Breast epithelium (tissue), 4 donors: ENCODE measurements at places on chromosomes 1 and 21.

DNA sequence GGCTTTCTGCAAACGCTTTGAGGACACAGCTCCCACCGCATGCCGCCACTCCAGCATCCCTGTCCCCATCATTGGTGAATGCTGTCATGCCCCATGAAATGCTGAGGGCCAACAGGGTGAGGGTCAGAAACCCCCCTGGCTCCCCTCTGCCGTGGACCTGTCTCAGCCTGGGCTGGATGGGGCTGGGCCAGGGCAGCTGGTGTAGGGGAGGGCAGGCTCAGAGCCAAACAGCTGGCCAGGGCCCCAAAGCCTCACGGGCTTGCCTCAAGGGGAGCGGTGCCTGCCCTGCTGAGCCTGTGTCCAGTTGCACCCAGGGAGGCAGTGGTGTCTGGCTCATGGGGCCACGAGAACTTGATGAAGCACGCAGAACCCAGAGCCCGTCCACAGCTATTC, 49.7 kb downstream of the S100B start:
- no peak for DNase-seq

- DNase-seq, result no peak
These were observed 88.1 kb upstream of the ATP1A1 start for GRCh38 chr1:116284819-116285390.

- no peak for DNase-seq
These were observed 78.8 kb upstream of the RBM34 start for GRCh38 chr1:235239851-235240250.

DNA sequence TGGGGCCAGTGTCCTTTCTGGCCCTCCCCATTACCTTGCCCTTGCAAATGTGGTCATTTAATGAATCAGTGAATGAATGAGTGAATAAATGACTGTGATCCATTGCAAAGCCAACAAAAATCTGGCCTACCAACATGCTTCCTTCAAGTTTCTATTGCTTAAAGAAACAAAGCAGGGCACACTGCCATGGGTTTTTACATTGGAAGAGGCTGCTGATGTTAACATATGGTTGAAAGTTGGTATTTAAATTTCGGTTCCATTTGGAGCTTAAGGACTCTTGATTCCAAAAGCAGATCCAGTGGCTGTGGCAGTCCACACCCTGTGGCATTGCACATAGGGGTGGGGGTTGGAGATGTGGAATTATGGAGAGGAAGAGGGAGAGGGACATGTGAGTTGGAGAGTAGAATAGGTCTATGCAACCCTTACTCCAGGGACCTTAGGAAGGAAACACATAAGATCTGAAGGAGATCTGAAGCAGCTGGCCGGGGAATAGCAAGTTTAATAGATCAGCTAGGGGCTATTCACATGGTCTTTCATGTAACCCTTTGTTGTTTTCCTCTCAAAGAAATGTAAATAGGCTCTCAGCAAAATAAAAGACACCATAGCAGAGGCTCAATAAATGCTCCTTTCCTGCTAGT, 7.2 kb downstream of the ABCA4 start:
- DNase-seq, result no peak

DNA sequence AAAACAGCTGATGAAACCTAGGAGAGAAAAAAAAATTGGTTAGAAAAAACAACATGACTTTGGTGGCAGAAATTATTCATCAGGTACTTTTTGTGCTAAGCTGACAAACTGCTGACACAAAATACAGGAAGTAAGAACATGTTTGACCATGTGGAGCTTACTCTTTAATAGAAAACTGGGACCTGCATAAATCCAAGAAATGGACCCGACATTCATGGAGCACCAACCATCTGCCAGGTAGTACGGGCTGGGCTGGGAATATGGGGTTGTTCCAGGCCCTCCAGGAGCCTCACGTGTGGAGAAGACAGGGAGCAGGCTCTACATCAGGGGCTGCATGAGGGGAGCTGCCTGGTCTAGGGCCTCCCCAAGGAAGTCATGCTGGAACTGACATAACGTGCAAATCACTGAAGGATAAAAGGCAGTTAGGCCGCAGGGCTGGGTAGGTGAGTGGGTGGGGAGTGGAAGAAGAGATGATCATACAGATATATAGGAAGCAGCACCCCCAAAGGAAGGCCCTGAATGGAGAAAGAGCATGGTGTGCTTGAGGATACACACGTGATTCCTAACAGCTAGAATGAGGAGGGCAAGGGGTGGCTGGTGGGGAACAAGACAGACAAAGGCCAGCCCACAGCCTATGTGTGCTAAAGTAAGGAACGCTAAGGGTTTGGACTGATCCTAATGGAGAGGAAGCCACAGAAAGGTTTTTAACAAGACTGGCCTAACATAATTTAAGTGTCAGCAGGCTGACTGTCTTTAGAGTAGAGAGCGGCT, 26.1 kb downstream of the CD58 start:
- no peak for DNase-seq
